ENCODE measurements at places on chromosomes 13 and 19.

GRCh38 chr13:66567899-66568612, 662.1 kb downstream of the PCDH9 start:
- no peak for DNase-seq

- no peak for DNase-seq
Observed at GRCh38 chr13:66842766-66843165, 387.4 kb downstream of the PCDH9 start.

DNA sequence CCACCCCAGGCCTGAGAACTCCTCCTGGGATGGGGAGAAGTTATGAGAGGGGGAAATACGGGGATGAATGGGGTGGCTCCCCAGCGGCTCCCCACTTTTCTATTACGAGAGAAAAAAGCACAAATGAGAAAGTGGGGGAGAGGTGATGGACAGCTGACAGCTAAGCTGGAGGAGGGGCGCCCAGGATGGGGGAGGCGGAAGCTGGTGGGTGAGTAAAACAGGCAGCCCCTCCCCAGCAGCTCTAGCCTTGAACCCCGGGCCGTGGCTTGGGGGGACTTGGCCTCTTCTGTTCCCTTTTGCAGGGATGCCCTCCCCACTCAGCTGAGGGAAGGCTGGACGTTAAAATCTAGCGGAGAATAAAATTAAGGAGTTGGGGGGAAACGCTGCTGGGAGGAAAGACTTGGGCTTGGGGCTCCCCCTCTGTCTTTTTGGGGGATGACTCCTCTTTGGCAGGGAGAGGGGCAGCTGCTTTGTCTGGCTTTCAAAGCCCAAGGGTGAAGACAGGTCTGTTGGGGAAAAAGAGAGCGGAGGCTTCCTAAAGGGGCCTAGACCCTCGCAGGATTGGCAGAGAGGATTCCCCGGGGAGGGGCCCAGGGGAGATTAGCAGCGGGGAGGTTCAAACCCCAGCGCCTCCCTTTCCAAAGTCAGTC, 1.4 kb upstream of the SAMD1 start:
- DNase-seq = no peak

DNA sequence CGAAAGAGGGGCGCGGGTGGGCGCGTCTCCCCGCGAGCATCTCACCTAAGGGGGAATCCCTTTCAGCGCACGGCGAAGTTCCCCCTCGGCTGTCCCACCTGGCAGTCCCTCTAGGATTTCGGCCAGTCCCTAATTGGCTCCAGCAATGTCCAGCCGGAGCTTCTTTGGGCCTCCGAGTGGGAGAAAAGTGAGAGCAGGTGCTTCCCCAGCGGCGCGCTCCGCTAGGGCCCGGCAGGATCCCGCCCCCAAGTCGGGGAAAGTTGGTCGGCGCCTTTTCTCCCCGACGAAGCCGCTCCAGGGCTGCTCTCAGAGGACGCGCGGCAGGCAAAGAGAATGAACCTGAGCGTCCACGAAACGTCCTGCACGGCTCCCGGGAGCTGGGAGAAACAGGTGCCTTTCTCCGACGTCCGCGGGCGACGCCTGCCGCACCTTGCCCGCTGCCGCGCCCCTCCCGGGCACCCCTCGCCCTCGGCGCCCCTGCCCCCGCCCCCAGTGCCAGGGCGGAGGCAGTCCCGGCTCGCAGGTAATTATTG, 366 bp upstream of the KL start:
- no peak for DNase-seq

- peak; percentile 47 for DNase-seq
Observed at GRCh38 chr13:74026753-74027152, 107.5 kb downstream of the KLF12 start.

GRCh38 chr19:2049741-2050348, 1.2 kb downstream of the MKNK2 start:
- peak; percentile 46 for DNase-seq

GRCh38 chr13:98181111-98181815, 4.2 kb upstream of the RNF113B start:
- no peak for DNase-seq

DNA sequence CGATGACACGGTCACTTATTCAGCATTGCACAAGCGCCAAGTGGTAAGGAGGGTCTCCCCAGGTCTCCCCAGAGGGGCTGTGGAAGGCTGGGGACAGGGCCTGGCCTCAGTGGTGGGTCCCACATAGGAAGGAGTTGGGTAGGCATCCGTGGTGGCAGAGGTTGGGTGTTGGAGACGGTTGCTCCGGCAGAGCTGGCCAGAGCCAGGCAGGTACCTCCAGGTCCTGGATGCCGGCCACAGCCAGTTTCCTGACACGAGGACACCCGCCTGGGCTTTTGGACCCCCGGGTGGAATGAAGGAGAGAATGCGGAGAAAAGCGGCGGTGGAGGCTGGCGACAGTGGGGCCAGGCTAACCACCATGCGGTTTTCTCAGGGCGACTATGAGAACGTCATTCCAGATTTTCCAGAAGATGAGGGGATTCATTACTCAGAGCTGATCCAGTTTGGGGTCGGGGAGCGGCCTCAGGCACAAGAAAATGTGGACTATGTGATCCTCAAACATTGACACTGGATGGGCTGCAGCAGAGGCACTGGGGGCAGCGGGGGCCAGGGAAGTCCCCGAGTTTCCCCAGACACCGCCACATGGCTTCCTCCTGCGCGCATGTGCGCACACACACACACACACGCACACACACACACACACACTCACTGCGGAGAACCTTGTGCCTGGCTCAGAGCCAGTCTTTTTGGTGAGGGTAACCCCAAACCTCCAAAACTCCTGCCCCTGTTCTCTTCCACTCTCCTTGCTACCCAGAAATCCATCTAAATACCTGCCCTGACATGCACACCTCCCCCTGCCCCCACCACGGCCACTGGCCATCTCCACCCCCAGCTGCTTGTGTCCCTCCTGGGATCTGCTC, 1.3 kb upstream of the FFAR1 start:
- peak; percentile 72 for DNase-seq

GRCh38 chr13:110914331-110915056, 375 bp downstream of the ANKRD10 start:
- peak; percentile 55 for DNase-seq

GRCh38 chr13:46629811-46630413, 76.9 kb downstream of the LRCH1 start:
- DNase-seq = no peak

GRCh38 chr19:52942386-52943133, 19.3 kb upstream of the ZNF888 start:
- peak; percentile 94 for DNase-seq

DNA sequence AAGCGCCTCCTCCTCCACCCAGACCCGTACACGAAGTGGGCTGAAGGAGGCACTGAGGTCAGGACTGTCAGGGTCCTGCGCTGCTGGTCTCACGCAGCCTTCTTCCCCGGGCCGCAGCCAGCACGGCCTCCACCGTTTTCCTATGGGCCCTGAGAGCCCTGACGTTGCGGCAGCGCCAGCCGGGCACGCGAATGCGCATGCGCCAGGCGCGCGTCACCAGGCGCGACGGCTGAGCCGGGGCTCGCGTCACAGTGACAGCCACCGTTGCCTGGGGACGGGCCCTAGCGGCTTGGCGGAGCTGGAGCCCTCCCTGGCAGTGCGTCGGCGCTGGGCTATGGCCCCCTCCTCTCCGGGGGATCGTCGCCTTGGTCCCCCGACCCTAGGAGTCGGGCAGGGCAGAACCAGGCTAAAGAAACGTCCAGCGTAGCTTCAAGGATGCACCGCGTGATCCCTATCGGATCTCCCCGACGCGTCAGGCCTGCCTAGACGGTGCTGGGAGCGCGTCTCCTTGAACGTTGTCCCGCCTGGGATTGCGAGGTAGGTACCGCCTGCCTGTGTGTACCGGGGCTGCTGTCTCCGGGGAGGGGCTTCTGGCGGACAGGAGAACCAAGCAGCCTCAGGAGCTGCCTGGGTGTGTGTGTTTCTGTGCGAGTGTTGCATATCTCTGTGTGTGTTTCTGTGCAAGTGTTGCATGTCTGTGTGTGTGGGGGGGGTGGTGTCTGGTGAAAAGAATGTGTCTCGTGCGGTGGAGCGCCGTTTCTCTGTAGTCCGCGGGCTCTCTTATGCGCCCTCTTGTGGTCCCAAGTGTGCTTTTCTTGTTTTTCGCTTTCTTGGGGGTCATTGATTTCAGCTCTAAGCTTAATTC, 43.2 kb downstream of the ZNF571 start:
- peak; percentile 24 for DNase-seq

GRCh38 chr13:99161512-99161911, 39.1 kb upstream of the UBAC2 start:
- DNase-seq = no peak

- DNase-seq = no peak
Observed at GRCh38 chr19:17242431-17243208, 3.1 kb downstream of the NR2F6 start.

- DNase-seq = no peak
Observed at GRCh38 chr13:76929320-76929719, 19.0 kb upstream of the ACOD1 start.

DNA sequence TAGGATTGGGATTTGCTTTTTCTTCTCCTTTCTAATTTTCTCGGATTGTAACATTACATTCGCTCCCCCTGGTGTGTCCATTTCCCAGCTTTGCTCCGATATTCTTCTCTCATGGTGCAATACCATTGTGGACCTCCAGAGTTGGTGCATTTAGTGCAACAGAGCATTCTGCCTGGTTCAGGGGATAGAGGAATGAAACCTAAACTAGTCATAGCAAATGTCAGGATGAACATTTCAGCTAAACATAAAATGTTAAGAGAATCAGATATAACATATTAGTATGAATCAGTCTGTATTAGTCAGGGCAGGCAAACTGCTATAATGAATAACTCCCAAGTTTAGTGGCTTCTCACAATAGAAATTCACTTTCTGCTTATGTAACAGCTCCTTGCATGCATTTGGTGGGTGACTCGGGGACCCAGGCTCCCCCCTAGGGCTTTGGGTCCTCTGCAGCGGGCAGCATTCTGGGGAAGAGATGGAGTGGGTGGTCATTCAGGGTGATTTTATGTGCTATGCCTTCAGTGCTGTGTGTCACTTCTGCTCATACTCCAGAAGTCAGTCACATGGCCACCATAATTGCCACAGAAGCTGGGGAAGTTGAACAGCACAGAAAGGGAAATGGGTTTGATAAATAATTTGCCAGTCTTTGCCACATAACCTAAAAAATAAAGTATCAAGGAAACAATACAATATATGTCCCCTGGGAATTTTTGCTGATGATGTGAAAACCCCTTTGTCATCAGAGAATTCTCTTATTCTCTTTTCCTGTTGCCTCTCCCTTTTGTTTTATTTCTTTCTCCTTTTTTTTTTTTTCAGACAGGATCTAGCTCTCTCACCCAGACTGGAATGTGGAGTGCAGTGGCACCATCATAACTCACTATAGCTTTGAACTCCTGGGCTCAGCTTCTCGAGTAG, 111.0 kb downstream of the HSPH1 start:
- DNase-seq = no peak

- DNase-seq = no peak
Observed at GRCh38 chr13:75145927-75146326, 336.0 kb downstream of the TBC1D4 start.

- DNase-seq = no peak
Observed at GRCh38 chr13:99003851-99004471, 26.1 kb upstream of the DOCK9 start.

DNA sequence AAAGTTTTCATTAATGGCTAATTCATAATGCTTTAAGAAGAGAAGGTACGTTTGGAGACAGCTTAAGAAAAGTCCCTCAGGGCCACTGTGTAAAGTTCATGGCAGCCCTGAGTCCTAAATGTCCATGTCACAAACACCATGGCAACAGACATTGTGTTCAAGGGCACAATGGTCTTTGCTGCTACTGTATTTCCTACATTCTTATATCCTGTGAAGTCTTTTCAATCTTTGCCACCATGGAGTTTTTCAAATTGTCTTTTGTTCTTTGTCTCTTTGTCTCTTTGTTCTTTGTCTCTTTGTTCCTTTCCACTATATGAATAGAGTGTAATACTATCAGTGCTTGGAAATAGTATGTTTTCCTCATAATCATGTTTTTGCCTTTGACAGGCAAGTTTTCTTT, 178.8 kb downstream of the VWA8 start:
- no peak for DNase-seq

DNA sequence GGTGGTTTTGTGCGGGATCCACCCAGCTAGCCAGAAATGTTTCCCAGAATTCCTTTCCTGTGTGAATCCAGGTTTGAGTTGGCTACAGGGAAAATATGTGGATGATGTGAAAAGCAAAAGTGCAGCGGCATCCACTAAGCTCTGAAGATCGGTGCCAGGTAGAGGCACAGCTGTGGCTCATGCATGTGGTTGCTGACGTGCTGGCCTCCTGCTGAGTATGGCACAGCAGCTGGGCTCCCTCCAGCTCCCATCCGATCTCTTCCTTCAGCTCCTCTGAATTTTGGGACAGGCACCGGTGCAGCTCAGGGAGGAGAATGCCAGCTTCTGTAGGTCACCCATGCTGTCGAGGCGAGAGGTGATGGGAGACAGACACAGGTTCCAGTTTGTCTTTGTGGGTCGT, 84.0 kb upstream of the GSX1 start:
- DNase-seq = no peak

DNA sequence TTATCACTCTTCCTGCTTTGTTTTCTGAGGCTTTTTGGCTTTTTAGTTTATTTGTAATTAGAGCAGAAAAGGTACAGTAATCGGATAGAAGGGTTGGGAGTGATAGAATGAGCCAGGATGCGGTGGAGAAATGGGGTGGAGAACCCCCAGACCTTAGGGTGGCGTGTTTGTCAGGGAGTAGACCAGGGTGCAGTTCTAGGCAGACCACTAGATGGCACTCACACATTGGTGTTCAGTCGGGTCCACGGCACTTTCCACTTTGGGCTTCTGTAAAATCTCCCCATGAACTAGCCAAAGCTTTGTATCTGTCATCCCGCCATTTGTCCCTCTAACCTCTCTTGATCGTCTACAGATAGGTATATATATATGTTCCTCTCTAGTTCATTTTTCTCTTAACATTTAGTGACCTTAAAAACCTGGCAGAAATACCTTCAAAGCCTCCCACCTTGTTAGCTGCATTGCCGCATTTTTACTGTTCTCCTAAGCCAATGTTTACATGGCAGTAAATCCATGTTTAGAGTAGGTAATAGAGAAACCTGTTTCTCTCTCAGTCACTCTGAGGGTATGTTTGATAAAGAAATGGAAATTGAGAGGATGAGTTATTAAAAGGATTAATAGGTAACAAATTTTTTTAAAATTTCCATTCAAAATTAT, 154.9 kb downstream of the TM9SF2 start:
- DNase-seq = peak; percentile 81
